Glomerular endothelial cell (primary cell): ENCODE measurements at places on chromosomes 4 and X. TPM values are rescaled to one million over a fixed set of nuclear protein-coding genes. Genes with fewer than 3 reads are reported as not detected.

Gene ZNF674
- total RNA-seq = 6.1 and 7.1 TPM in 2 replicates

Gene NSG1
- 4.1 TPM in 1 of 2 replicates, not detected in the other for total RNA-seq

Gene SSX4B
- total RNA-seq = not detected in 2 replicates

Gene ACTRT1
- not detected in 2 replicates for total RNA-seq

Gene USP51
- 0.92 and 0.93 TPM in 2 replicates for total RNA-seq

Gene USP17L11
- not detected in 2 replicates for total RNA-seq

Gene GPR34
- total RNA-seq = not detected in 2 replicates

Gene PSAPL1
- not detected in 2 replicates for total RNA-seq

Gene CLCN5
- total RNA-seq = 7.7 and 9.2 TPM in 2 replicates

Gene PPEF1
- 0.19 TPM in 1 of 2 replicates, not detected in the other for total RNA-seq

Gene MAGEA11
- total RNA-seq = not detected in 2 replicates

Gene RIPPLY1
- total RNA-seq = not detected in 2 replicates

Gene RBMXL3
- not detected in 2 replicates for total RNA-seq

Gene PDGFC
- total RNA-seq = 10.9 and 13.7 TPM in 2 replicates

Gene ZNF827
- 21.9 and 23.9 TPM in 2 replicates for total RNA-seq

Gene F9
- total RNA-seq = not detected in 2 replicates

Gene PABPC1L2B
- total RNA-seq = not detected in 2 replicates

Gene ZMAT1
- 1.6 and 4.8 TPM in 2 replicates for total RNA-seq

Gene PPARGC1A
- 0.15 and 1.8 TPM in 2 replicates for total RNA-seq

Gene PNMA5
- total RNA-seq = not detected in 2 replicates

Gene CFAP47
- 0.19 TPM in 1 of 2 replicates, not detected in the other for total RNA-seq

Gene MAB21L2
- total RNA-seq = 0.24 and 0.70 TPM in 2 replicates

Gene MSANTD1
- total RNA-seq = 0.34 and 0.64 TPM in 2 replicates

Gene FRMD7
- not detected in 2 replicates for total RNA-seq

Gene VCX
- total RNA-seq = not detected in 2 replicates

Gene MAGEA1
- not detected in 2 replicates for total RNA-seq

Gene AVPR2
- total RNA-seq = not detected in 2 replicates

Gene AWAT2
- total RNA-seq = not detected in 2 replicates

Gene EGF
- total RNA-seq = 0.10 and 0.41 TPM in 2 replicates

Gene P2RY8
- total RNA-seq = 0.05 and 0.23 TPM in 2 replicates

Gene GLRA3
- not detected in 2 replicates for total RNA-seq

Gene NSDHL
- total RNA-seq = 21.5 and 23.4 TPM in 2 replicates

Gene SATL1
- 0.06 TPM in 1 of 2 replicates, not detected in the other for total RNA-seq

Gene LRPAP1
- total RNA-seq = 253 and 307 TPM in 2 replicates

Gene RAI2
- 9.1 and 10.4 TPM in 2 replicates for total RNA-seq

Gene STAG2
- total RNA-seq = 38.3 and 85.0 TPM in 2 replicates

Gene COL25A1
- total RNA-seq = 1.7 and 2.2 TPM in 2 replicates

Gene CT45A10
- not detected in 2 replicates for total RNA-seq

Gene SOX3
- total RNA-seq = not detected in 2 replicates

Gene KLB
- not detected in 2 replicates for total RNA-seq
